ENCODE measurements at places on chromosomes 4 and X. TPM values are rescaled to one million over a fixed set of nuclear protein-coding genes. Genes with fewer than 3 reads are reported as not detected.

The EMCN gene
- not detected for total RNA-seq

DNA sequence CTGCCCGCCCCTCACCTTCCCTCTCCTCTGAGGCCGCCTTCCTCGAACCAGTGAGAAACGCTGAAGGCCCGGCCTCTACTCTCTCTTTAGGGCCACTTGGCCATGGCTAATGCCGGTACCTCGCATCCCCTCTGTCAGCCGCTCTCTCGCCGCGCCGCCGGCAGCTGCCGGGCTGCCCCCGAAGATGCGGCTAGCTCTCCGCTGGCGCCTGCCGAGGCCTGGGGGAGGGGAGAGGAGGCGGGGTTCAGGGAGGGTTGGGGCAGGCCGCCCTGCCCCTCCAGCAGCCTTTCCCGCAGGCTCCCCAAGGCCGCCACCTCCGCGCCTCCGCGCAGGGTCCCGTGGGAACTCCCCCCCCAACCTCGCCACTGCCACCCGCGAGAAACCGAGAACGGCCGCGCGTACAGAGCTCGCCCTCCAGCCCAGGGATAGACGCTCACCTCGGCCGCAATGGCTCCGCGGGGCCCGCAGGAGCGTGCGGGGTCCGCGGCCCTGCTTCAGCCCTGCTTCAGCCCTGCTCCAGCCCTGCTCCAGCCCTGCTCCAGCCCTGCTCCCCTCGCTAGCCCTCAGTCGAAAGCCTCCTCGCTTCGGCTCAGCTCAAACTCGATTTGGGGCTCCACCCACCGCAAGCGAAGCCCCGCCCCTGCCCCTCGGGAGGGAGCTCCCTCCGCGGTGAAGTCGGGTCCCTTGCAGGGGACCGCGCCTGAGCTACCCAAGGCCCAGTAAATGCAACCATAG lies at the start of gene HUWE1:
TSS of gene HUWE1 (minus strand) at position 569 of the 735 bp plus-strand sequence. CDS start 32,612 bp downstream, outside the sequence.
- peak; percentile 90 for DNase-seq

- no peak for DNase-seq
Measured at GRCh38 chr4:146283758-146284651, 69.7 kb downstream of the REELD1 start.

- no peak for DNase-seq
Measured at GRCh38 chr4:156767911-156768415, 203.6 kb downstream of the PDGFC start.

DNA sequence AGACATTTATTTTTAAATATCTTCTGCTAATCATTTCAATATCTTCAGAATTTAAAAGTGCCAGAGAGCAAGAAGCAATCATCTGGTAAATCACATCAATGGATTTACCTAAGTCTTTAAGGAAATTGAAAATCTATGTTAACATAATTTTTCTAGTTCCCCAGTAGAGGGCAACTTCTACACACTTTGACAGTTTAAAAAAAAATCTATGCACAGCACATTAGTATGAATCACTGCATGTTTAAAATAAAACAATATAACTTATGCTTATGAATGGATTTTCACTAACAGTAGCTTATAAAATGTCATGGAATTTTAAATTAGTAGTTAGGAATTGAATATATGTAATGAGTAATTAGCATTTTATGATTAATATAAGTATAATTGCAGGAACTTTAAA lies 126.5 kb downstream of the REELD1 start:
- DNase-seq, result no peak

- DNase-seq, result no peak
Measured at GRCh38 chr4:99564921-99565320, 1.1 kb upstream of the TRMT10A start.

The DDX53 gene
- not detected for total RNA-seq

- DNase-seq, result no peak
Measured at GRCh38 chrX:37697169-37697760, 11.7 kb downstream of the XK start.

The NPY1R gene
- not detected for total RNA-seq

GRCh38 chrX:111857534-111858060 lies 18.4 kb upstream of the TRPC5OS start:
- DNase-seq, result no peak

The C4orf50 gene
- total RNA-seq, result 0.05 TPM

The ALB gene
- not detected for total RNA-seq

DNA sequence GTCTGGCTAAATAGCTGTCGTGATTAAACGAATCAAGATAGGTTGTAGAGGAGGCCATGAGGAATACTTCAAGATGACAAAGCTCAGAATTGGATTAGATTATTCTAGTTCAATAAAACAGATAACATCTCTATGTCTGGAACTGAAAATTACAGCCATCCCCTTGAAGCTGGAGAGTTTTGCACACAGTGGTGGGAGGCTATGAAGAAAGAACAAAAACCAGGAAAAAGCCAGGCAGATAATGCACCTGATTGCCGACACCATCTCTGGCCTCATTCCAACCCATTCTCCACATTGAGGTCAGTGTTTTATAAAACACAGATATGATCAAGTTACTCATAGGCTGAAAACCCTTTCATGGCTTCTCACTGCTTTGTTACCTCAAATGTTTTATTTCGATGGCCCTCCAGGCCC lies 188.3 kb downstream of the RASL11B start:
- no peak for DNase-seq

DNA sequence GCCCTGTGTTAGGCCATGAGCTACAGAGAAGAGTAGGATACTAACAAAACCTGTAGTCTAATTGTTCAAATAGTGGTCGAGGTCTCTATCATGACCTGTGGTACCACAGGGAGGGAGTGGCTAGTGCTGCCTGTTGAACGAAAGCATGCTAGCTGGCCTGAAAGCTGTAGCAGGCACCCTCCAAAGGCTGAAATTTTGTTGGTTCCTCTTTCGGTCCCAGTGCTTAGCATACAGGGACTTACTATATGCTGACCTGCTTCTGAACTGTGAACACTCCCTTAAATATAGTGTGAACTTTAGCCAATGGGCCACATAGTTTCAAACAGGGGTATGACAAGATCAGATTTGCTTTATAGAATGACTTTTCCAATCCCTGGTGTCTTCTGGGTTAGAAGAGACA lies 113.4 kb downstream of the PJA1 start:
- no peak for DNase-seq

The ZMYM3 gene
- 22.8 TPM for total RNA-seq

The SAT1 gene
- 166 TPM for total RNA-seq

DNA sequence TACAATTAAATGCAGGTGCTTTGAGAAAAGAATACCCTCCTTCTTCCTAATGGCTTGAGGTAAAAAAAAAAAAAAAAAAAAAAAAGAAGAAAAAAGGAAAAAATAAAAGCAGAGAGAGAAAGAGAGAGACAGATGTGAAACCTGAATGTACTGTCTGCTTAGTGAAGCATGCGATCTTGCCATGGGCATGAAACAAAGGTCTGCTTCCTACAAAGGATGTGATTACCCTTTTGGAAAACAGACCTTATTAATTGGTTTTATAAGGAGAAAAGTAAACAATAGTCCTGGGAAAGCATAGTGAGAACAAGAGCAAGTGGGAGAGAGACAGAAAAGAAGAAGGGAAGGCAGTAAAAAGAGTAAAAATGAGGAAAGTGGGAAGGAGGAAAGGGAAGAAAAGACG lies 526.1 kb upstream of the PABPC4L start:
- no peak for DNase-seq

DNA sequence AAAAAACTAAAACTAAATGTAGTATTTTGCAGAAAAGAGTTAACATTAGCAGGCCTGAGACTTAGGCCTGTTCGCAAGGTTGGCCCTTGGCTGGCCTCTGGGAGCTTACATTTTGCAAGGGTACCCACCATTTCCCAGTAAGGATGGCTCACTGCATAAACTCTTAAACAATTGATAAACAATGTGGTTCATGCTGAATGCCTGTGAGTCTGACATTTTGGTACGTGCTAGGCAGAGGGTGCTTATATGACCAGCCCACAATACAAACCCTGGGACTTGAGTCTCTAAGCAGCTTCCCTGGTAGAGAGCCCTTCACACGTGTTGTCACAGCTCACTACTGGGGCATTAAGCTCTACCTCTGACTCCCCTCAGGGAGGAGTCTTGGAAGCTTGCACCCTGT lies 7.4 kb downstream of the PRPS2 start:
- no peak for DNase-seq

GRCh38 chrX:65920620-65921019 lies 119.3 kb downstream of the VSIG4 start:
- DNase-seq, result no peak

- DNase-seq, result no peak
Measured at GRCh38 chr4:88107406-88108107, 50.9 kb downstream of the ABCG2 start.

The CXCR3 gene
- total RNA-seq, result 17.5 TPM

GRCh38 chr4:182301736-182302135 lies 58.5 kb downstream of the TENM3 start:
- DNase-seq, result no peak

DNA sequence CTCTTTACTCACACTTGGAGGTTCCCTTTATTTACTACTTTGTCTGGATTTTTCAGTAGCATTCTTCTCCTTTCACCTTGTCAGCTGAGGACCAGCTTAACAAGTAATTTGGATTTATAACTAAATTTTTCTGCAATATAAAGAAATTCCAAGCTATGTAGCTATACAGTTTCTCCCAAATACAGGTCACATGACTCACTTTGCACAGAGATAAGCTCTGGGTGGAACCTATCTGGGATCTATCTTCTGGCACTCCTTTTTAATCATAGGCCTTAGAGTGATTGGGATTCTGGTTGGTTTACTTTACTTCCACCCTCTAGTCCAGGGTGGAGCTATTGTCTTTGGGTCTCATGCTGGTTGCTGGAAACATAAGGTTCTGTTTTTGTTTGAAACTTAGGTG lies 34.9 kb upstream of the STK26 start:
- DNase-seq, result no peak

The RGN gene
- not detected for total RNA-seq

The HTN3 gene
- total RNA-seq, result not detected

DNA sequence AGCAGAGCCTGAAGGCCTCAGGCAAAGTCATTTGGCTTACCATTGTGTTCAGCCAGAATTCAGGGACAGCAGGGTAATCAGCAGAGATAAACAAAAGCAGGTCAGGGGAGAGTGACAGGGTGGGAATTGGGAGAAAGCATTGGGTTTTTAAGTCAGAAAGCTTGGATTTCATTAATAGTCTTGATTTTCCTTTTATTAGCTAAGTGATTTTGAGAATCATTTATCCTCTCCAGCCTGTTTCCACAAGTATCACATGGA lies 410.1 kb downstream of the HNRNPD start:
- no peak for DNase-seq

The FBXO8 gene
- 18.9 TPM for total RNA-seq

DNA sequence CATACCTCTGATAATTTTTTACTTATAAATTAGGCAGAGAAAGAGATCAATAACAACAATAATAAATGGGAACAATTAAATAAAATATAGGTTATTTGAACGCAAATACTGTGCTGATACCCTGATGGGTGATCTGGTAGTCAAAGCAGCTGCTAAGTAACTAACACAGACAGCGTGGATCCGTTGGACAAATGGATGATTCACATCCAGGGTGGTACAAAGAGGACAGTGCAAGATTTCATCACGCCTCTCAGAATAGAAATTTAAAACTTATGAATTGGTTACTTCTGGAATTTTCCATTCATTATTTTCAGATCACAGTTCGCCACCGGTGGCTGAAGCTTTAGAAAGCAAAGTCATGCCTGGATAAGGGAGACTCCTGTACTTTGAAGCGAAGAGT lies 1066.0 kb upstream of the ADGRL3 start:
- no peak for DNase-seq

DNA sequence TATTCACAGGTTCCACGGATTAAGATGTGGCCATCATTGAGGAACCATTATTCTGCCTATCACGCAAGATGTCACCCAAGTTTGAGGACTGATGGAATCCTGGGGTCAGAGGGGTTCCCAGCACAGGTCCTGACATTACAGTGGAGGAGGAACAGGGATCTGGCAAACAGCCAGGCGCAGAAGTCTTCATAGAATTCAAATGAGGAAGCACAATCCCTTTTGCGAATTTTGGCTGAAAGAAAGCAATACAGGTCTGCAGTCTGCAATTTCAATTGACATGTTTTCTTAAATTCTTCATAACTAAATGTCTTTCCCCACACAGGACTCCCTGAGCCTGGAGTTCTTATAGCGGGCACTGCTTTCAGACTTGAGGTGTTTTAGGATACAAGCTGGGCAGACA lies 14.5 kb downstream of the DOCK11 start:
- DNase-seq, result no peak

The FAM9B gene
- not detected for total RNA-seq

DNA sequence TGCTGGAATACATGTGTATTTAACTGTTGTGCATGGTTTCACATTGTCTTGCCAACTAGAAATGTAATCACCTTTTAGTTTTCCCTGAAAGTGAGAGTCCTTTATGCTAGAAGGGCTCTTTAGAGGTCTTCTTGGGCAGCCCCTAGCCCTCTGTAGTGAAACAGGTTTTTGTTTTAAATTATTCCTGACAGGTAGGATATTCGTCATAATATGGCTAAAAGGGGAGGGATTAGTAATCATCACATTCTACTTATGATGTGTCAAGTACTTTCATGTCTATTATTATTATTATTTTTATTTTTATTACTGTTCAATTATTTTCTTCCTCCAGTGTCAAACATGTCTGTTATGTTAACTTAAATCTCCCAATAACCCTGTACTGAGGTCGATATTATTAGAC lies 35.5 kb downstream of the MSN start:
- no peak for DNase-seq

DNA sequence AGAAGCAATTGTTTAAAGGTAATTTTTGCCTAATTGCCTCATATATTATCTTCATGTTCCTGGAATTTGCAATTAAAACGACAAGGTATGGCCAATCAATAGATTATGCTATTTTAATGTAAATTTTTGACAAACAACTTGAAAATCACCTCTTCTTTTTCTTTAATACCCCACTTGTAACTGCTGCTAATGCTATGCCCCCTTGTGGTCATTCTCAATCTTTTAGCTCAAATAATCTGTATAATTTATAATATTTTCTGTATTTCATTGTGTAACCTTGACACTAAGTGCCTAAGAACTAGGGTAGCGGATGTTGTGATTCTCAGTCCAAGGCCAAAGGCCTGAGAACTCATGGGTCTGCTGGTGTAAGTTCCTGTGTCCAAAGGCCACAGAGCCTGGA lies 831.7 kb upstream of the POU3F4 start:
- no peak for DNase-seq

GRCh38 chr4:111802191-111802590 lies 343.1 kb upstream of the FAM241A start:
- no peak for DNase-seq
